ENCODE measurements at places on chromosomes 2 and 18. TPM values are rescaled to one million over a fixed set of nuclear protein-coding genes. Genes with fewer than 3 reads are reported as not detected.
A peak's percentile ranks its signal among the peaks of the same experiment; 100 is the strongest.

The TMEM198 gene
- polyA plus RNA-seq, result 2.2 TPM

The DCDC2C gene
- not detected for polyA plus RNA-seq

DNA sequence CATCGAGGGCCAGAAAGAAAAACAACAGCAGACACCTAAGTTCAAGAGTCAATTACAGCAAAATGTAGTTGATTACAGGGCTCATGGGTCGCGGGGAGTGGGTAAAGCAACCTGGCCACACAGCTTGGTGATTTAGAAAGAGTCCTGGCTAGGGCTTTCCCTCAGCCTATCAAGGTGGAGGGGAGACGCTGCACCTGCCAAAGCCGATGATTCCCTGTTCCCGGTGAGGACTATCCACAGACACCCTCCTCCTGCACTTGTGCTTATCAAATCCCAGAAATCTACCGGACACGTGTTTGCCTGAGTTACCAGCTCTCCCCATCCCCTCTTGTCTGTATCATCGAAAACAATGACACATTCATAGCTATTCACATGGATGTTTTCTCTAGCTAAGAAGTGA lies 7.0 kb upstream of the SOX11 start:
- no peak for DNase-seq

DNA sequence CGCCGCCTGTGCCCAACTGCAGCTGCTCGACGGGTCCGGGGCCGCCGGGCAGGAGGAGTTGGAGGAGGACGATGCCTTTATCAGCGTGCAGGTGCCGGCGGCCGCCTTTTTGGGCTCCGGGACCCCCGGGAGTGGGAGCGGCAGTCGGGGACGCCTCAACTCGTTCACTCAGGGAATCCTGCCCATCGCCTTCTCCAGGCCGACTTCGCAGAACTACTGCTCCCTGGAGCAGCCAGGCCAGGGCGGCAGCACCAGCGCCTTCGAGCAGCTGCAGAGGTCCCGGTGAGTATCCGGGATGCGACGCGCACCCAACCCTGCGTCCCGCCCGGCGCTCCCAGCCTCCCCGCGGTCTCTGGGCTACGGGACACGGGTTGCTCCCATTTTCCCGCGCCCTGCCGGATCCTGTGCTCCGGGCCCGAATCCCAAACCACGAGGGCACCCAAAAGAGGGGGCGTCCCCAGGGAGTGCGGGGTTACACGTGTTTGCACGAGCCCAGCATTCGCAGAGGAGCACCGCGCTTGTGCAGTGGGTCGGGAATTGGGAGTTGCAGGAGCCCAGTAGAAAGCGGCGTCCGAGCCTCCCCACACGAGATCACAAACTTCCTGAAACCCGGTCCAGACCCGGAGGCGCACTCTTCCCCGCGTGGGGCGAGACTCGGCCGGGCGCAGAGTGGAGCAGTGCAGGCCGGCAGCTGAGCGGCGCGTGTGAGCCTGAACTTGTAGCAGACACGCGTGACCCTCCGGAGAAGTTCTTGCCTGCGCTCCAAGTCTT lies 1.2 kb downstream of the CABLES1 start:
- no peak for DNase-seq

- DNase-seq, result no peak
Observed at GRCh38 chr18:53795061-53795460, 429.4 kb downstream of the MBD2 start.

DNA sequence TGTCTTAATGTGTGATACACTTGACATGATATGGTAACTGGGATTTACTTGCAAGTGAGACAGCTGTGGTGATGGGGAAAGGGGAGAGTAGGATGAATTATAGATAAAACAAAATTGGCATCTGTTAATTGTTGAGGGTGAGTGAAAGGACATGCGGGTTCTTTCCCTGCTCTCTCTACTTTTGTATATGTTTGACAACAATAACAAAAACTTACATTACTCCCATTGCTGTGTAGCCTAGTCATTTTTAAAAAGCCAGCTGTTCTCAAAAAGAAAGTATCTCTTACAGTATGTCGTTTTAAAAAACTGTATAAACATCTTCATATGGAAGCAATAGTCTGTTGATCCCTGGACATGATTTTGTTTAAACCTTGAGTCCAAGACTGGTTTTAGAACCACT lies 117.6 kb downstream of the MYO1B start:
- peak; percentile 84 for DNase-seq

- DNase-seq, result no peak
Observed at GRCh38 chr2:77301441-77301840, 220.7 kb downstream of the LRRTM4 start.

- DNase-seq, result no peak
Observed at GRCh38 chr2:219662566-219662965, 35.1 kb downstream of the SLC4A3 start.

Data from IMR-90 (cell line).